ENCODE measurements at places on chromosomes 5 and 9. TPM values are rescaled to one million over a fixed set of nuclear protein-coding genes. Genes with fewer than 3 reads are reported as not detected.

DNA sequence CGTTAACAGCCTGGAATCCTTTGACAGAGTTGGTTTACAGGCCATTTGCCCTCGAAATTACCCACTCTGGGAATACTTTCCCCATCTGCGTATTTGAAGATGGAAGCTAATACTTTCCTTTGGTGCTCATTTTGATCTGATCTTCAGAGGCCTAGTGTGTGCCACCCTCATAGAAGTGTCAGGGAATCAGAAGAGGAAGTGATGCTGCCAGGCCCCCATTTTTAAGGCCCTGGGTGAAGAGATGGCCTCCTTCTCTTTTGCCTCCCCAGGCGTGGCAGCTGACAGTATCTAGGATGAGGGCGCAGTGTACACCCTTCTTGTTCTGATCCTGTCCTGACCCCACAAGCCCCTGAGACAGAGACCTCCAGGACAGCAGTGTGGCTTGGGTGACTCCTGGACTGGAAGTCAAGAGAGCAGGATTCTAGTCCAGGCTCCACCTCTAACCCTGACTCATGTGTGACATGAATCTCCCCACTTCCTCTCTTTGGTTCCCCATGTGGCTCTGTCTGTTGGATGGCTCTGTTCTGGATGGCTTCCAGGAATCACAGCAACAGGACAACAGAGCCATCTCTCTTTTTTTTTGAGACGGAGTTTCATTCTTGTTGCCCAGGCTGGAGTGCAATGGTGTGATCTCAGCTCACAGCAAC, 27.8 kb downstream of the CSF1R start:
- DNase-seq: no peak

DNA sequence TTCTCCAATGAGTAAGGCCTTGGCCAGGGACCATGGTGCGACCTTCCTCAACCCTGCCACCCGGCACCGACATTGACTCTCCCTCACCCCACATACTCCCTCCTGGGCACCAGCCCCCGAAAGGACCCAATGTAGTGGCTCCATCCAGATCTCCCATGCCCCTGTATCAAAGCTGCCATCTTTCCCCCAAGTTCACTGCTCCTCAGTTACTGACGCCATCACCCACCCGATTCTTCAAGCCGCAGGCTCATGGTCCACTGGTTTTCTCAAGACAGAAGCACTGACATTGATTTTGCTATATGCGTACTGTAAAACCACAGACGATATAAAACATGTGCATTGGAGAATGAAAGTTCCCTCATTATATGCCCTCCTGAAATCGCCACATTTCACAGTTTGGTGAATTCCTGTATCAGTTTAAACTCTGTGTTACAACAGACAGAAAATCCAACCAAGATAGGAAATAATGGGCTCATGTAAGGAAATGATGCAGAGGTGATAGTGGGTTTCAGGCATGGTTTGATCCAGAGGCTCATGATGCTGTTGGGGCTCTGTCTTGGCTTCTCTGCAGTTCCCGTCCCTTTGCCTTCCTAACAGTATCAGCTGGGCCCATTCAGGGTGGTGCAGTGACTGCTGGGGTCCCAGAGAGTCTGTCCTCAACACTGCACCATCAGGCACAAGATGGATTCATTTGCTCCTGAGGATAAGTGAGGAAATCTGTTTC, 207.3 kb upstream of the IER5L start:
- no peak for DNase-seq

DNA sequence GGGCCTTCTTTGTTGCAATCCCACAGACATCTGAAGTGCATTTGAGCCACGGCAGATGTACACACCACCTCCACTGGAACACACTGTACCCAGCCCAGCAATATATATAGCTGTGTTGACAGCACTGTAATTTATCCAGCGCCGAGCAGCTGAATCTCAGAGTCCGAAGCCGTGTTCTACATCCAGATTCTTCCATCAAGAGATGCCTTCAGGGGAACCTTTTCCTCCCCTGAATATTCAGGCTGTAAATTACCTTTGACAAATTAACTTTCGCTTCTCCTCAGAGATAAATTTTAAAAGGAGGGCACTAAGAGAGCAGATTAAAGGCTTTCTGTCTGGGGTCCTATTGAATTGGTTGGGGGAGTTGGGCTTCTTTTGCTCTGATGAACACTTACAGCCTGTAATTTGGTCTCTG, 76.4 kb downstream of the ROR2 start:
- DNase-seq: no peak

DNA sequence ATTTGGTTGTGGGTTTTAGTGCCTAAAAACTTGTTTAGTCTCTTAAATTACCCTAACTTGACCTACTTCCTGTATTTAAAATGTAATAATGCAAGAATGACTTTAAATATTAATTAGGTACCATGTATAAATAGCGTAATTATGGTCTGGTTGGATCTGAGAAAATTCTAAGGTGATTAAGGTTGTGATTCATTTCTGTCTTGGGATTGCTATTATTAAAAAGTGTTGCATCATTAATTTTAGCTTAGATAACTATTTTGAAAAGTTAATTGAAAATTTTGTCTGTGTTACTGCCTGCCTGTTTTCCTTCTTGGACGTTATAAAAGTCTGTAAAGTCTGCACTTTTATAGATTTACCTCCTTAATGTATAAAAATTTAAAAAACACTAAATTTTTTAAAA, 11.8 kb downstream of the LRRC70 start:
- no peak for DNase-seq

GRCh38 chr5:150642991-150643710, 2.7 kb downstream of the SYNPO start:
- DNase-seq: no peak

- DNase-seq: no peak
These were observed 25.1 kb upstream of the CARTPT start for GRCh38 chr5:71693828-71694427.

DNA sequence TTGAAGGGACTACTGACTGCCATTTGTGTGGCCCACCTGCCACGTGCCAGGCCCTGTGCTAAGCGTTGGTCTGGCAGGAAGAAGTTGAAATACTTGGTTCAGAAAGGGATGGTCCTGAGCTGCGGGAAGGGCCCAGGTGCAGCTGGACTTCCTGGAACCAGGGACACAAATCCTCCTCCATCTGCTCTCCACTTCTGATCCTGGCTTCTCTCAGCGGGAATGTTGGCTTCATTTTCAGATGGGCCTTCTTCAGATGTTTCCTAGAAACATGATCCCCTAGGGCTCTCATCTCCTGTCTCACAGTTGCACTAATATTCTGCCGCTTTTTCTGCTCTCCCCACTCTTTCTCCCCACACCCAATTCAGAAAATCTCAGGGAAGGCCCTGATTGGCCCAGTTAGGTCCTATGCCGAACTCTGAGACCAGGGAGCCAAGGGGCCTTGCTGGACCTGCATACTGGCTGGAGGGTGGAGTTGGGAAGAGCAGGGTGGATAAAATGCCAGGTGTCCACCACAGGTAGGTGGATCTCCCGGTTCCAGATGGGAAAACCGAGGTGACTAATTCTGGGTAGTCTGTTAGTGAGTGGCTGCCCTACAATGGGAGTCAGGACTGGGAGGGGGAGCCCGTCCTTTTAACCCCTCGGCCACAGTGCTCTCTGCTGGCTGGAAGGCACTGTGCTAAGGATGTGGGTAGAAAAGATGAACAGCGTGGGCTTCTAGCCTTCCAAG, 19.4 kb downstream of the PSAT1 start:
- DNase-seq: no peak

DNA sequence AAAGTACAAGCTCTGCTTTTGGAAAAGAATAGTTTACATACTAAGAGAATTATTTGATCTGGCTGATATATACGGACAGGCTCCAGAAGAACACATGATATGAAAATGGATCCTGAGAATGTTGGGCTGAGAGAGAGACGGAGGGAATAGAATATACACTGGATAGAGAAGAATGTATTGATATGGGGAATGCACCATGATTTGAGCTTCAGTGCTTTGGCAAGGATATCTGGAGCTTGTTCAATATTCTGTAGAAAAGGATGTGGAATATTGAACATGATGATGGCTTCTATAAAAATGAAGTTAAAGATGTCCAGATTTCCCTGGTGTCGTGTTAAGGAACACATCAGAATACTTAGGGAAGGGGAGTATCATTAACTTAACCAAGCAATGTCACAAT, 280.5 kb upstream of the VLDLR start:
- DNase-seq: no peak

- DNase-seq: no peak
These were observed 123.6 kb upstream of the PTCH1 start for GRCh38 chr9:95640336-95640735.

DNA sequence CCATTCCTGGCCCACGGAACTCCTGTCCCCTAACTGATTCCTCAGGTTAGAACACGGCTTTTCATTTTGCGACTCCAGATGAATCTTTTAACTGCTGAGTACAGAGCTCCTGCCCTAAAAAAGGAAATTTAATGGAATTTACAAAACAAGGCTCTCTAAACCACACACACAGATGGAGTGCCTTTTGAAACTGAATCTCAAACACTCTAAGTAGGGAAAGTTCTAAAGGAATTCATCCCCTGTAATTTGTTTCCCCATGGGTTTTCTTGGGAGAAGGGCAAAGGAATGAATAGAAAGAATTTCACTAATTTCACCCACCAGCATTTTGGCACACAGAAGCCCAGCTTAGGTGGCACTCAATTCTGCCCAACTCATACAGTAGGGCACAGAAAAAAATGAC, 106.5 kb downstream of the THBS4 start:
- DNase-seq: no peak

GRCh38 chr9:80028501-80028900, 456.7 kb downstream of the TLE4 start:
- DNase-seq: no peak

DNA sequence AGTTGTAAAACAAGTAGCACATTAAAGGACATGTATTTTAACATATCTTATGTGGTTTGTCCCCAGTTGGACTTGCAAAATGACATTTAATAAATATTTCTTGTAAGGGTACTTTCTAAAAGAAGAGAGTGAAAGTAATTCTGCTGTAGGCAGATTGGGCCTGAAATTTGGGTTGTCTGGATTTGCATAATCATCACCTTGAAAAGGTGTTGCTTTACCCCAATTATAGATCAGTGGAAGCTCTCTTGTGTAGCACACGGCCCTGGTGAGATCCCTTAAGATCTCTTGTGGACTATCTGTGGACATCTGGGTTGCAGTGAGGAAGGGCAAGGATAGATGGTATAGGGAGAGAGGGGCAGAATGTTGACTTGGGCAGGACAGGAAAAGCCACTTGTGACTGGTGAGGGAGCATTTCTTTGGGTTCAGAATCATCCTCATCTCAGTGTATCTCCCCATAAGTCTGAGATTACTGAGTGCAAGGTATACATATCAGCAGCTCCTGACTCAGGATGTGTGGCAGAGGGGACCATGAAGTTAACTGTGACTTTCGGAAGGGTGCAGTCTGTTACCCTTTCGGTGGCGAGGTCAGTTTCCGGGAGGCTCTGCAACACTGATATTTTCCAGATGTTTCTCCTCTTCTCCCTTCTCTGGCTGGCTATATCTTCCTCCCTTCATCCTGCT, 2.0 kb upstream of the TNFAIP8 start:
- DNase-seq: peak; percentile 68

DNA sequence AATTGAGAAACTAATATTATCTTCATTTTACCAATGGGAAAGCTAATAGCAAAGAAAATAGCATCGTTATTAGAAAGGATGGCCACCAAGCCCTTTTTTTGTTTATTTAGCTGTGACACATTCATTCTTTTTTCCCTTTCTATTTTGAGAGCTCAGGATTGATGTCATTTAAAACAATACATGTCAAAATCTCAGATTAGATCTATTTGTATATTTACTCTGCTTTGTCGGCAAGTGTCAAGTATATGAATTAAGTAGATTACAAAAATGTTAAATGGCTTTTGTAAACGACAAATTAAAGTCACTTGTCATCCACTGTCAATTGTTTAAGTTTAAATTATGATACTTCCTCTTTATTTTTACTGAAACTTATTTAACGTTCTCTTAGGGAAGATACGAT, 118.9 kb downstream of the PAM start:
- DNase-seq: no peak

DNA sequence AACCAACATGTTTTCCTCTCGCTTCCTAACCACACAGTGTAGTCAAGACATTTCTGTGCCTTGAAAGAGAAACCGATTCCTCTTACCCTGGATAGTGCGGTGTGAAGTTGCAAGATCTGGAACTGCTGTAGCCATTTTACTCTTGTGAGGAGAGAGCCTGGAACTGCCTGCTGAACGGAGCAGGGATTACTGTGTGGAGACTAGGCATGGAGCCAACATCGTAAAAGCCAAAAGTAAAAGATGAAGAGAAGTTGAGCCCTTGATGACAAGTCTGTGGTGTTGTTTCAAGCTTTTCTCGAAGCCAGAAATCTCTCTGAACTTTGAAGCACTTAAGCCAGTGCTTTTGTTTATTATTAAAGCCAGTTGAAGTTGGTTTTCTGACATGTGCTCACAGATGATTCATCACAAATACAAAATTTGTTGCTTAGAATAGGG, 110.1 kb upstream of the GRIN3A start:
- DNase-seq: no peak

- DNase-seq: no peak
These were observed 166.1 kb downstream of the ZSWIM6 start for GRCh38 chr5:61498121-61498520.

- no peak for DNase-seq
These were observed 2.3 kb downstream of the GRIN1 start for GRCh38 chr9:137141050-137141810.

- DNase-seq: no peak
These were observed 207.2 kb upstream of the DAB2 start for GRCh38 chr5:39631958-39632357.

DNA sequence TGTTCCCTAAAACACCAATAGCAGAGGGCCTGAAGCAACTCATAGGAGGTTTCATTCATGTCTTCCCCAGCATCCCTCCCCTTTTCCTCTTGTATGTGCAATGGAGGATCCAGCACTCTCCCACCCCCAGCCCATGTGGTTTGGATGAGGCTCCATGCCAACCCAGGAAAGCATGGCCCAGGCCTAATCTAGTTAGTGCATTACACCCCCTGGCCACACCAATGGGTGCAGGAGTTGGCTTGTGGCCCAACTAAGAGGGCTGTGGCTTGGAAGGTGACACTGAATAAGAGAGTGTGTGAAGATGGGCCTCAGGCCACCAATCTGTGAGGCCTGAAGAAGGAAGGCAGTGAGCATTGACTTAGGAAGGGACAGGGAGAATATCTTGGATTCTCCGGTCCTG, 70.8 kb upstream of the SMIM23 start:
- no peak for DNase-seq

GRCh38 chr5:90421136-90421535, 11.6 kb upstream of the CETN3 start:
- DNase-seq: no peak

GMCL2 gene
- total RNA-seq: not detected

AGXT2 gene
- not detected for total RNA-seq

CSF2 gene
- total RNA-seq: not detected

PDGFRB gene
- not detected for total RNA-seq

ELOVL7 gene
- 2.8 TPM for total RNA-seq

PLAC8L1 gene
- total RNA-seq: 0.67 TPM

UGT3A2 gene
- total RNA-seq: not detected

ANKRD33B gene
- 6.6 TPM for total RNA-seq

DCTN4 gene
- 85.8 TPM for total RNA-seq

CERCAM gene
- 0.12 TPM for total RNA-seq

ZDHHC11B gene
- 17.7 TPM for total RNA-seq

HMCN2 gene
- total RNA-seq: not detected

TEK gene
- not detected for total RNA-seq

All from CD4-positive, CD25-positive, alpha-beta regulatory T cell (primary cell).